Left cardiac atrium (tissue), 4 donors: ENCODE measurements at places on chromosomes 16 and 17. TPM values are rescaled to one million over a fixed set of nuclear protein-coding genes. Genes with fewer than 3 reads are reported as not detected.

DNA sequence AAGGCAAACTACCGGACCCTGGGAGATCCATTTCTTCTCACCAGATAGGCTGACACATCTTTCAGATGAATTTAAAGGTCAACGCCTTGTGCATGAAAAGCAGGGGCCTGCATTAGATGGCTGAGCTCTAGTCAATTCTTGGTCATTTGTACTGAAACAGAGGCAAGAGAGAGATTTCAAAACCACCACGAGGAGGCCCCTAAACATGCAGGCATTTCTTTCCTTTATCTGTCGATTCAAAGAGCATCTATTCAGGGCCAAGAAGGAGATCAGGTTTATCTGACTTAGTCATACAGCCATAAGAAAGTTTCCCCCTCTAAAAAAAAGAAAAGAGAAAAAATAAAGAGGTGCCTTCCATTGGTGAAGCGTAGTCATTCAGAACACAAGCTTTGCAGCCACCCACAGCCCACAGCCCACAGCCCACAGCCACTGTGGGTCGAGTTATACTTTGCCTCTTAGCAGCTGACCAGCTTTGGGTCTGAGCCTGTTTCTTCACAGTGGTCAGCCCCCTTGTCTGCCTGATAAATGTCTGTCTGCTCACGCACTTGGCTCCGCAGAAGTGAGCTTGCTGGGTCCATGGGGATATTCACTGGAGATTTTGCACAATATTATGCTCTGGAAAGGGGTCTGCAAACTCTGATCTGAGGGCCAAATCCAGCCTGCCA is 207.5 kb downstream of the CDH13 start:
- DNase-seq: no peak

DNA sequence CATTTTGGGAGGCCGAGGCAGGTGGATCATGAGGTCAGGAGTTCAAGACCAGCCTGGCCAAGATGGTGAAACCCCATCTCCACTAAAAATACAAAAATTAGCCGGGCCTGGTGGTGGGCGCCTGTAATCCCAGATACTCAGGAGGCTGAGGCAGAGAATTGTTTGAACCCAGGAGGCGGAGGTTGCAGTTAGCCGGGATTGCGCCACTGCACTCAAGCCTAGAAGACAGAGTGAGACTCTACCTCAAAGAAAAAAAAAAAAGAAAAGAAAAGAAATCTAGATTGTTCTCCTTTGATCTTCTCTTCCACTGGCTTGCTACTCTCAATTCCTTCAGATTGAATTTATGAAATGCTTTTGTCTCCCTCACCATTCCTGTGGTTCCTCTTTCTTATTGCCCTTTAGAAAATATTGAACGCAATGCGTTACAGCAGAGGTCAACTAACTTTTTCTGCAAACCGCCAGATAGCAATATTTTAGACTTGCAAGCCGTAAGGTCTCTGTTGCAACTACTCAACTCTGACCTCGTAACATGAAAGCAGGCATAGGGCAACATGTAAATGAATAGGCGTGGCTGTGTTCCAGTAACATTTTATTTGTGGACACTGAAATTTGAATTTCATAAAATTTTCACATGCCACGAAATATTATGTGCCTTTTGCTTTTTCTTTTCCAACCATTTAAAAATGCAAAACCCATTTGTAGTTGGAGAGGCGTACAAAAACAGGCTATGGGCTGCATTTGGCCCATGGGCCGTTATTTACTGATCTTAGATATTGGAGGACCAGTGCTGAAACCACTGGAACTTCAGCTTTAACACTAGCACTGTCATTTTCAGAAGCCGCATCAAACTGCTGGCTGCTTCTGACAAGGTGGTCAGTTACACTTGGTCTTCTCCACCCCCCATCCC is 24.8 kb downstream of the PITPNC1 start:
- DNase-seq: no peak

GRCh38 chr17:4987767-4988567 is 492 bp upstream of the CAMTA2 start:
- no peak for DNase-seq

The ACE gene
- total RNA-seq: 7.0 TPM

- DNase-seq: no peak
Observed at GRCh38 chr16:26281381-26282110, 589.8 kb downstream of the HS3ST4 start.
